Right ventricle myocardium superior (tissue), 1 donor: ENCODE measurements at places on chromosomes 6 and 20. TPM values are rescaled to one million over a fixed set of nuclear protein-coding genes. Genes with fewer than 3 reads are reported as not detected.

The POPDC3 gene
- 50.1 TPM for total RNA-seq

The ZNF292 gene
- total RNA-seq: 29.4 TPM

The DLGAP4 gene
- 40.9 TPM for total RNA-seq

The FUT9 gene
- not detected for total RNA-seq

The HDGFL1 gene
- not detected for total RNA-seq

The ESR1 gene
- 1.2 TPM for total RNA-seq

The MYO6 gene
- 5.4 TPM for total RNA-seq

The RALGAPA2 gene
- 15.5 TPM for total RNA-seq

The SEL1L2 gene
- total RNA-seq: 0.43 TPM

The C6orf58 gene
- not detected for total RNA-seq

The RIPOR3 gene
- 8.1 TPM for total RNA-seq

The RGS17 gene
- total RNA-seq: 0.05 TPM

The NOTCH4 gene
- 22.4 TPM for total RNA-seq

The VSTM2L gene
- total RNA-seq: 17.0 TPM

The MARCKS gene
- 23.0 TPM for total RNA-seq

The CCDC170 gene
- 0.65 TPM for total RNA-seq

The HMGN4 gene
- 25.1 TPM for total RNA-seq

The PREP gene
- total RNA-seq: 23.0 TPM

The HMGCLL1 gene
- total RNA-seq: 2.0 TPM

The MCM9 gene
- 4.8 TPM for total RNA-seq

The PBOV1 gene
- total RNA-seq: not detected

The COL11A2 gene
- total RNA-seq: 0.94 TPM

The SYNJ2 gene
- 14.0 TPM for total RNA-seq

The SLC16A10 gene
- 8.6 TPM for total RNA-seq

The LHFPL5 gene
- total RNA-seq: not detected

The CLPSL2 gene
- total RNA-seq: not detected
